ENCODE measurements at places on chromosomes 6 and 20.

- DNase-seq, result no peak
Observed at GRCh38 chr20:37335642-37336368, 10.1 kb upstream of the SRC start.

DNA sequence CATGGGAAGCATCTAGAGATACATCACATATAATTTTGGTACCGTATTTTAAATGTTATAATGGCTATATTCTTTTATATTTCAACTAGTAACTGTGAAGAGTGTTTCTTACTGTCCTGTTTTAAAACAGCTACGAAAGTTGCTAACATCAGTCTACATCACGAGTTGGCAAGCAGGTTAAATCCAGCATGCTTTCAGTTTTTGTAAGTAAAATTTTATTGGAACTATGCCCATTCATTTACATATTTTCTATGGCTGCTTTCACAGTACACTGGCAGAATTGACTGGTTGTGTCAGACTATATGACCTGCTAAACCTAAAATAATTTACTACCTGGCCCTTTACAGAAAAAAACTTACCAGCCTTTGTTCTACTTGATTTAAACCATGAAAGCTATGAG, 478.1 kb downstream of the PHF3 start:
- DNase-seq, result no peak

DNA sequence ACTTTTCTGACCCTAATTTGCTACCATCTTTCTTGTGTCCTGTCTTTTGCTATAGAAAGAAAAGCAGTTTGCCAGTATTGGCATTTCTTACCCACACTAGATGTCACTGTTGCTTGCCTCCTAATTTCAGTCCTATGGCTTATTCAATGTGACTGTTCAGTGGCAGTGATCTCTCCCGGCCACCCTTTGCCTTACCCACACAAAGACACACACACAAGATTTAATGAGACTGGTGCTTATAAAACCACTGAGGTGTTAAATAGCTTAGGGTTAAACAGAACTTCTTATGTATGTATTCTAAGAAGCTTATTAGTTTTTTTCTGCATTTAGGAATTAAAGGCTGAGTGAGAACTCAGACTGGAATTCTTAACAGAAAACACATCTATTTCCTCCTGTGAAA, 233.6 kb upstream of the ASCC3 start:
- peak; percentile 49 for DNase-seq

DNA sequence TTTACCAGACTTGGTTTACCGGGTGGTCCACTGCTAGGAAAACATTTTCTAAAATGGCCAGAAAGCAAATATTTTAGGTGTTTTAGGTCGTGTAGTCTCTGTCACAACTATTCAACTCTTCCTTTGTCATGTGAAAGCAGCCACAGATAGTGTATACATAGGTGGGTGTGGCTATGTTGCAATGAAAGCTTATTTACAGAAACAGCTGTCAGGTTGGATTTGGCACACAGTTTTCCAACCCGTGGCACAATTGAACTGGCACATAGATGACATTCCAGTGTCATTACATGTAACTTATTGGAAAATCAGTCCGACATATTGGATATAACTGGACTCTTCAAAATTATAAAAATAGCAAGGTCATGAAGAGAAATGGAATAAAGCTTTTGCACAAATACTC, 68.9 kb upstream of the KCNQ5 start:
- no peak for DNase-seq

- DNase-seq, result no peak
Observed at GRCh38 chr6:151101816-151102694, 137.7 kb upstream of the AKAP12 start.

DNA sequence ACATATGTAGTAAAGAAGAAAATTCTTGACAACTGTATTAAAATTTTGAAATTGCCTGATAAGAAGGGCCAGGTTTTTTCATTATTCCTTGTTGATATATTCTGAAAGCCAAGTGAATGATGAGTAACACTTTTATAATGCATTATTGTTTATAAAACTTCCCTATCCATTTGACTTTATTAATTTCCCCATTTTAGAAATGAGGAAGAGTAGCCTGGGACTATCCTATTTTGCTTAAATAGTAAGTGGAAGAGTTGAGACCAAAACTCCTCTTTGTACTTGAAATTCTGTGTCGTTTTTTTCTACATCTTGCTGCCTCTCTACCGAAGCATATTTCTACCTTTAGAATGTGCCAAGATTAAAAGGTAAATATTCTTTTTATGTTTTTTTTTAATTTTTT, 39.7 kb downstream of the TRMT11 start:
- no peak for DNase-seq

- no peak for DNase-seq
Observed at GRCh38 chr20:39524371-39524911, 562.3 kb downstream of the DHX35 start.

Data from GM23338 (cell line).